ENCODE measurements at places on chromosomes 2 and 18.
A peak's percentile ranks its signal among the peaks of the same experiment; 100 is the strongest.

GRCh38 chr2:37781028-37781427 lies 109.6 kb upstream of the CDC42EP3 start:
- no peak for DNase-seq

- DNase-seq: no peak
These were observed 803 bp upstream of the FIGN start for GRCh38 chr2:163736433-163737189.

DNA sequence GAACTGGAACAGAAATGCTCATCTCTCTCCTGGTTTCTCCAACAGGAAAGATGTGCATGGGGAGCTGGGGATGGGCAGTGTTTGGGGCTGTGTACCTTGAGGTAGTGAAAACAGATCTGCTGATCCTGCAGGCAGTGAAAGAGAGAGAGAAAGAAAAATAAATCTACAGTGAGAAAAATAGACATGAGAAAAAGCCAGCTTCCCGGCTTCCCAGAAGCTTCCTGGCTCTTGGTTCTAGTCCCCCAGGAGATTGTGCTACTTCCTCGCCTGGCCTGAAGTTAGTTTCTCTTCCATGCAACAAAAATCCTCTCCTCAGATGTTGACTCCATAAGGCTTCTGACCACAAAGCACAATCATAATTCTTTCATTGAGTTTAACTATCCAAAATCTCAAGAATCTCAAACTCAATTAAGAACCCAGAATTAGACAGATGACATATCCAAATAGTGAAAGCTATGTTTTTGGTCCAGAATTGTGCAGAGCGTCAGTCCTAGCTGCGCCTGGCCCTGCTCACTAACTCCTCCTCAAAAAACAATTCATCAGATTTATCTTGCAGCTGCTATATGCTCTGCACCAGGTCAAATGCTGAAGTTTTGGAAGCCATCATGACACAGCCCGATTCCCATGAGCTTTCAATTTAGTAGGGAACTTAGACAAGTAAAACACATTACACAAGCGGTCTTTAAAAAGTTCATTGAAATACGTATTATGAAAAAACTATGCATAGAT lies 20.1 kb upstream of the NAB1 start:
- no peak for DNase-seq

DNA sequence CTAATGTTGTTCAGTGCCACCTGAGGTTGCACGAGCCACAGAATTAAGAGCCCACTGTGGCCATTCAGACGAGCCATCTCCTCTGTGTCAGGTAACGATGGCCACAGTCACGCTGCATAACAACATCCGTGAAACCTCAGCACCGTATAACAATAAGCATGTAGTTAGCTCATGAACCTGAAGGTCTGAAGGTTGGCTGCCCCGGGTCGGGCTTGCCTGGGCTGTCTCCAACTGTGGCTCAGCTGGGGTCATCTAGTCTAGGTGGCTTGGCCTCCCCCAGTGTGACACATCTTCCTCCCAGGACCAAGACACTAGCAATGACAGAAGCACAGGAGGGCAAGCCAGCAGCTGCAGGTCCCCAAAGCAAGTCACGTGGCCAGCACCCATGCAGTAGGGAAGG lies 258.0 kb downstream of the GLI2 start:
- DNase-seq: no peak

- DNase-seq: no peak
These were observed 169.6 kb upstream of the HDAC4 start for GRCh38 chr2:239570216-239570925.

DNA sequence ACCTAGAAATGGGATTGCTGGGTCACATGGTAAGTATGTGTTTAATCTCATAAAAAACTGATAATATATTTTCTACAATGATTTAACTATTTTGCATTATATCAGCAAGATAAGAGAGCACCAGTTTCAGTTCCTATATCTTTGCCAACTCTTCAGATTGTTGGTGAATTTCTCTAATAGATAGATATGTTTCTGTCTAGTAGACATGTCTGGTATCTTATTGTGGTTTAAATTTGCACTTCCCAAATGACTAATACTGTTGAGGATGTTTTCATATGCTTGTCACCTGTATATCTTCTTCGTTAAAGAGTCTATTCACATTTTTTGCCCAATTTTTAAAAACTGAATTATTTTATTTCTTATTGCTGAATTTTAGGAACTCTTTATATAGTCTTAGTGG lies 113.8 kb upstream of the UXS1 start:
- DNase-seq: no peak

DNA sequence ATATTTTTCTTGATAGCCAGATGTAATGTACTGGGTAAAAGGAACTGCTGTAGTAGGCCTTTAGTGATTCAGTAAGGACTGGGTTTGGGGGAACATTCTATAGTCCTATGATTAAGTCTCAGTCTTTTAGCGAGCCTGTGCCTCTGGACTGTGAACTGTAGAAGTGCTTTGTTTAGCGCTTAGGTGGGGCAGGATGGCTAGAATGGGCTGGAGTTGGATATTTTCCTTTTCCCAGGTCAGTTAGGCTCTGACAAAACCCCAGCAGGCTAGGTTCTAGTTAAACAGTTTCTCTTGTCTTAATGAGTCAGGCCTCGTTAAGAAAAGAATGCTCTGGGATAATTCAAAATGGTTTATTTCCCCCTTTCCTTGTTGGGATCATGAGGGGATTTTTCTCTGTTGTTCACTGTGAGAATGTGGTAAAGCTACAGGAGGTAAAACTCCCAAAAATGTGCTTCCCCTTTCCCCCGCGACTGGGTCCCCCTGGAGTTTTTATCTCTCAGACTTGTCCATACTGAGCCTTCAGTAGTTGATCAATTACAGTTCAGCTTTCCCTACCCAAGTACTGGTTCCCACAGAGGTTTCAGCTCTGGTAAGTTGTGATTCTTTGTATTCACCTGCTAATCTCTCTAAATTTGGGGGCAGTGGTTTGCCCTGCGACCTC lies 31.5 kb downstream of the EHBP1 start:
- DNase-seq: no peak

GRCh38 chr2:215750763-215751162 lies 262.6 kb downstream of the MREG start:
- DNase-seq: no peak

DNA sequence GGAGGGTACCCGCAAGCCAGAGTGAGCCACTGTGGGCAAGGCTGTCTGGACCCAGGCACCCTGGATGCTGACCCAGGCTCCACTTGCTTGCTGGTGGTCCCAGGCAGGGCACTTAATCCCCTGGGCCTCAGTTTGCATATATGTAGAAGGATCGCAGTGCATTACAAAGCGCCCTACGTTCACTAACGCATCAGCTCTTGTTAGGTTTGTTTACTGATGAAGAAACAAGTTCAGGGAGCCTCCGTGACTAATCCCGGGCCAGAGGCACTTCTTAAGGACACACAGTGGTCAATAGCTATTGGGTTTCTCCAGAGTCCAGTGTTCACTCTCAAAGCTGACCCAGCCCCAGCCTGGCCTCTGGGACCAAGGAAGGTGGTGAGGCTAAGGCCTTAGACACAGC lies 70.2 kb downstream of the LBH start:
- DNase-seq: no peak

GRCh38 chr2:9805435-9806297 lies 37.6 kb upstream of the TAF1B start:
- no peak for DNase-seq

DNA sequence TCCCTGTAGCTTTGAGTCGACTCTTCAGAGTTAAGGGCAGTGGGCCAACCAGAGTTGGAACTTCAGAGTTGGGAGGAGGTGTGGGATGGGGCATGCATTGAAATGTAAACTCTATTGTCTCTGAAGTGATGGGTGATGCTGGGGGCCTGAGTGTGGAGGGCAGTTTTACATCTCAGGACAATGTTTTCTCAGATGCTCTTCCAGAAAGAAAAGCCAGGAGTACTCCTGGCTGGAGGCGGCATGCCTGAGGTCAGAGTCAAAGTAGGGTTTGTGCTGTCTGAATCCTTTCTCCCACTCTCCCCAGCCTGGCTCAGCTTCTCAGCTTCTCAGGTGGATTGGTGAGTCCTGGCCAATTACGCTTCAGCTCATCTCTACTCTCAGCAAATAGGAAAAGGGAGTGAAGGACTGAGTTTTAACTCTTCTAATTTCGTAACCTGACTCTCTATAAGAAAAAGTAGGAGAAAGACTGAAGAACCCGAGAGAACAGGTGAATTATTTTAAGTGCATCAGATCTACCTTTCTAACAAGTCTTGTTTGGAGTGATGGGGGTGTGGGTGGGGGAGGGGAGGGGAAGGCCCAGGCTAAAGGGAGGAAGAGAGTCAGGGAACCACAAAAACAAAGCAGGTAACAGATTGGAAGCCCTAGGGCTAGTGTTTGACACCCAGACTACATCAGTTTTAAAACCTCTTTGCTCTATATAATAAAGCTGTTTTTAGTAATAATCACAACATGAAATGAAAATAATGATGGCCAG lies 107.5 kb upstream of the PELI1 start:
- DNase-seq: no peak

- peak; percentile 64 for DNase-seq
These were observed 605 bp downstream of the REV1 start for GRCh38 chr2:99489063-99489760.

DNA sequence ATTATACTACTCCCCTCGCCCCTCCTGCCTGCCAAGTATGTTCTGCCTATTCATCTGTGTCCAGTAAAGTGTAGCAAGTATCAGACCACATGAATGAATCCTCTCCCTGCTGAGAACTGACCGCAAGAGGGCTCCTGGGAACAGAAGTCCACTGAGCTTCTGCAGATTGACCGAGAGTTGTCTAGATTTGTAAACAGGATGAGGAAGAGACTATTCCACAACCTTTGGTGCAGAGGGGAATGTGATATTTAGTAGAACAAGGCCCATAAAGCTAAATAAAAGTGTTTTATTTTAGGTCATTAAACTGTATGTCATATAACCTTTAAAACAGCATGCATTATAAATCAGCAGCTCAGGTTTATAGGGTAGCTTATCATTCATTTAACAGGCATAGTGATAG lies 377.0 kb downstream of the DCC start:
- no peak for DNase-seq

- no peak for DNase-seq
These were observed 196.3 kb upstream of the TANK start for GRCh38 chr2:160963957-160964356.

DNA sequence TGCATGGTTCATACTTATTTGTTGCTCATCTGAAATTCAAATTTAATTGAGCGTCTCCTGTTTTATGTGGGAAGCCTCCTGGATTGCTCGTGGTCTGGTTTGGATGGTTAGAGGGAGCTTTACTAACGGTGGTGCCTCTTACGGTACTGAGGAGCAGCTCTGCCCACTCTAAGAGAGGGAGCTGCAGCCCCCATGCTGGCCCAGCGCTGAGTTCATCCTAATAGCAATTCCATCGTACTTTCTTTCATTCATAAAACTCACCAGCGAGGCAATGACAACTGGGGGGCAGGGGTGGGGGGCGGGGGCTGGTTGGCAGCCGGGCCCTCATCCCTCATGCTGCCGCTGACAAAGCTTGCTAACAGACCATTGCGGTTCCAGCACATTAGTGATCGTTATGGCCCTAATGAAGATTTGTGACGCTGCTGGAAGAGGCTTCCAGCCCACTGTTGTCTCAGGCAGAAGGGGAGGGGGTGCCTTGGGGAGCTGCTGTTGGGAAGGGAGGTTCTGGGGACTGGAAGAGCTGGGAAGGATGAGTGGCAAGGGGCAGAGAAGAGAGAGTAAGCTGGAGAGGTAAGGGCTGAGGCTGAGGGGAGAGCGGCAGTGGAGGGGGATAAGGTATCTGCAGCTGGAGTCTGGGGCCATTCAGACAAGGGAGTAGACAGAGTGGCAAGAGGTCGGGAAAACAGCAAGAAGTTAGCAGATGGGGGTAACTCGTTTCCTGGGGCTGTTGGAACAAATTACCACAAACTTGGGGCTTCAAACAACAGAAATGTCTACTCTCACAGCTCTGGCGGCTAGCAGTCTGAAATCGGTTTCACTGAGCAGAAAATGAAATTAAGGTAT lies 238.1 kb downstream of the LPIN1 start:
- DNase-seq: no peak

DNA sequence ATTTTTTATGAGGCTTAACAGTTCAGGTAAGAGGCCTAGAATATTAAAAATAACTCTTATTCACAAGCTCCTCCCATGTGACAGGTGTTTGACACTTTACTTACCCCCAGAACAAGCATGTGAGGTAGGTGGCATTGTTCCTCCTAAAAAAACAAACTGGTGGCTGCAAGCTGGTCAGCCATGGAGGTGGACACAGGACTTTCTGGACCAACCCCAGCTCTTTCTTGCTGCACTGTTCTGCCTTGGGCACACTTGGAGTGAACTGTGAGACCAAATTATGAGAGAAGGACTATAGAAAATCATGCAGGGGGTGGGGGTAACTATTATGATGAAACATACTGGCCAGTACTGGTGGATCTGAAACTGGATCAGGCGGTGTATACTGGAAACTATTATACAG lies 56.6 kb downstream of the PTPRM start:
- no peak for DNase-seq

DNA sequence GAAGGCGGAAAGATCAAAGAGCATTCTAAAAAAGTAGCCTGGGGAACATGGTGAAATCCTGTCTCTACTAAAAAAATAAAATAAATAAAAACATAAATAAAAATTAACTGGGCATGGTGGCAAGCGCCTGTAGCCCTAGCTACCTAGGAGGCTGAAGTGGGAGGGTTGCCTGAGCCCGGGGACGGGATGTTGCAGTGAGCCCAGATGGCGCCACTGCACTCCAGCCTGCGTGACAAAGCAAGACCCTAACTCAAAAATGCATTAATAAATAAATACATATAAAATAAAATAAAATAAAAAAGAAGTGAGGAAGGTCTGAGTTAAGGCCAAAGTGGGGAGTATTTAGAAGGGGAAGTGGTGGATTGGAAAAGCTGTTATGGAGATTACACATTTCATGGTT lies 1.3 kb upstream of the PSMD14 start:
- DNase-seq: no peak

GRCh38 chr2:97646977-97647376 lies 1.1 kb downstream of the COX5B start:
- DNase-seq: no peak

- no peak for DNase-seq
These were observed 95.0 kb downstream of the SPP2 start for GRCh38 chr2:234145511-234145910.

DNA sequence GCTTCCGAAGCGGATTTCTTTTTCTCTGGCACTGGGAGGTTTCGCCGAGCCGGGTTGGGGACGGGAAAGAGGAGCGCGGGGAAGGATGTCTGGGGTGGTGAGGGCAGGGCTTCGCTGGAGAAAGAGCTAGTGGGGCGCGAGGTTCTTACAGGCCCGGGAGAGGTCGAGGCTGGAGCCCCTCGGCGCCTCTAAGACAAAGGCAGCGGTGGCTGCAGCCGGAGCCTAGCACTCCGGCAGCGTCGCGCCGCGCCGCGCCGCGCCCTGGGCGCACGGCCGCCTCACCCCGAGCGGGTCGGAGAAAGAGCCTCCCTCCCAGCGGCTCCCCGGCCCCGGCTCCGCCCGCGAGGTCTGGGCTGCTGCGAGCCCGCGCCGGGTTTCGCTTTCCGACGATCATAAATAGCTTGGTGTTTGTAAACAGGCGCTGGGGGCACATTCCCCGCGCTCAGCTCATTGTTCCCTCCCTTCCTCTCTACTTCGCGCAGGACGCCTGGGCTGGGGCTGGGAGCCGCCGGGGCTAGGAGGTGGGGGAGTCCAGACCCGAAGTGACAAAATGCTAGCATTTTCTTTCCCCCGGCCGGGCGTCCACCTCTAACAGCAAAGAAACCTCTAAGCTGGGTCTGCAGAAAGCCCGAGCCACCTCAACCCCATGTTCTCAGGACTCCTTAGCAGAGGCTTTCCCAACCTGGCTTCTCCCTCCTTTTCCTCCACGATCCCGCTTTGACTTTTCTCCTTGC lies 813 bp upstream of the MEIS1 start:
- DNase-seq: no peak

- no peak for DNase-seq
These were observed 259.1 kb upstream of the MYT1L start for GRCh38 chr2:2590141-2590540.

- peak; percentile 12 for DNase-seq
These were observed 93.9 kb downstream of the EVA1A start for GRCh38 chr2:75466708-75467311.
